ENCODE measurements at places on chromosomes 6 and 20. TPM values are rescaled to one million over a fixed set of nuclear protein-coding genes. Genes with fewer than 3 reads are reported as not detected.

- DNase-seq = no peak
These were observed 539.4 kb upstream of the JARID2 start for GRCh38 chr6:14706378-14706929.

GRCh38 chr20:12591949-12592470 is 416.8 kb upstream of the SPTLC3 start:
- DNase-seq = no peak

DNA sequence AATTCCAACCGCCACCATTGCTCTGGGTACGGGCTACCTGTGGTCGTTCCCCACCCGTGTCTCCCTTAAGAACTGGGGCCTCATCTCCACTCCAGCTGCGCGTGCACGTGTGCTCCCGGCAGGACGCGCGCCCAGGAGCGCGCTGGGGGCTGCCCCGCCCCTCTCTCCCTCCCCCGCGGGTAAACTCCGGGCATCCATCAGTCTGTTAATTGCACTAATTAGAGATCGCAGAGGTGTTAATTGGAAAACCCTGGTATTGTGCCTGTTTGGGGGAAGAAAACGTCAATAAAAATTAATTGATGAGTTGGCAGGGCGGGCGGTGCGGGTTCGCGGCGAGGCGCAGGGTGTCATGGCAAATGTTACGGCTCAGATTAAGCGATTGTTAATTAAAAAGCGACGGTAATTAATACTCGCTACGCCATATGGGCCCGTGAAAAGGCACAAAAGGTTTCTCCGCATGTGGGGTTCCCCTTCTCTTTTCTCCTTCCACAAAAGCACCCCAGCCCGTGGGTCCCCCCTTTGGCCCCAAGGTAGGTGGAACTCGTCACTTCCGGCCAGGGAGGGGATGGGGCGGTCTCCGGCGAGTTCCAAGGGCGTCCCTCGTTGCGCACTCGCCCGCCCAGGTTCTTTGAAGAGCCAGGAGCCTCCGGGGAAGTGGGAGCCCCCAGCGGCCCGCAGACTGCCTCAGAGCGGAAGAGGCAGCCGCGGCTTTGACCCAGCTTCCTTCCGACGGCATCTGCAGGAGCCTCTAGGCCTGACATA is 14.4 kb downstream of the FOXP4 start:
- no peak for DNase-seq

CCM2L gene
- not detected for total RNA-seq

GABRR1 gene
- total RNA-seq = not detected

GRCh38 chr6:169787797-169788196 is 36.4 kb downstream of the ERMARD start:
- DNase-seq = no peak

- DNase-seq = no peak
These were observed 30.1 kb downstream of the PIM1 start for GRCh38 chr6:37200085-37200484.

ULBP2 gene
- total RNA-seq = not detected

DNA sequence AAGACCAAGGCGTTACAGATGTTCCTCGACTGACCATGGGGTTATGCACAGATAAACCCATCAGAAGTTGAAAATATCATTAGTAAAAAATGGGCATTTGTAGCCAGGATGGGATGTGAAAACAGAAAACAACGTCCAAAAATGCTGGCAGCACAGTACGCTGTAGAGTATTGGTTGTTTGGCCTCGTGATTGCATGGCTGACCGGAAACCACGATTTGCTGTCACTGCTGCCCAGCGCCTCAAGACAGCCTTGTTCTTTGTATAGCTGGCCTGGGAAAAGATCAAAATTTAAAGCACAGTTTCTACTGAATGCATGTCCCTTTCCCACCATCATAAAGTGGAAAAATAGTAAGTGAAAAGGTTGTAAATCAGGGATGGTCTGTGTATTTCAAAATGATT is 41.9 kb downstream of the MTHFD1L start:
- DNase-seq = no peak

BPIFB2 gene
- not detected for total RNA-seq

CAGE1 gene
- 0.21 TPM for total RNA-seq

- no peak for DNase-seq
These were observed 3.1 kb downstream of the TRAPPC3L start for GRCh38 chr6:116542426-116542825.

- no peak for DNase-seq
These were observed 205.3 kb downstream of the EYA2 start for GRCh38 chr20:47099825-47100441.

DNA sequence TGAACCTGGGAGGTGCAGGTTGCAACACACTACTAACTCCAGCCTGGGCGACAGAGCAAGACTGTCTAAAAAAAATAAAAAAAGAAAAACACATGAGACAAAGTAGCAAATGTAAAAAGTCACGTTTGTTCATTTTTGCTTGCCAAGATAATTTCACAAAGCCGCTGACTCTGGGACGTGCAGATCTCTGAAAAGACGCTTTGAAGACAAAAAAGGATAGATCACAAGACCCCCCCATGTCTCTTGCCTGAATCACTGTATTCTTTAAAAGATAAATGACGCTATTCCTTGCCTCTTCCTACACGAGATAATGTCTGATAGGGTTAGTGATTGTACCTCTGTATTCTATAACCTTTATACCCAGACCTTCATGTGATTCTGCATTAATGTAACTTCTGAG is 23.3 kb upstream of the STXBP5 start:
- no peak for DNase-seq

GRCh38 chr20:14617123-14617522 is 279.7 kb upstream of the FLRT3 start:
- no peak for DNase-seq

- DNase-seq = no peak
These were observed 19.4 kb downstream of the CRYBG1 start for GRCh38 chr6:106379951-106380350.

CGAS gene
- 25.7 TPM for total RNA-seq

DNA sequence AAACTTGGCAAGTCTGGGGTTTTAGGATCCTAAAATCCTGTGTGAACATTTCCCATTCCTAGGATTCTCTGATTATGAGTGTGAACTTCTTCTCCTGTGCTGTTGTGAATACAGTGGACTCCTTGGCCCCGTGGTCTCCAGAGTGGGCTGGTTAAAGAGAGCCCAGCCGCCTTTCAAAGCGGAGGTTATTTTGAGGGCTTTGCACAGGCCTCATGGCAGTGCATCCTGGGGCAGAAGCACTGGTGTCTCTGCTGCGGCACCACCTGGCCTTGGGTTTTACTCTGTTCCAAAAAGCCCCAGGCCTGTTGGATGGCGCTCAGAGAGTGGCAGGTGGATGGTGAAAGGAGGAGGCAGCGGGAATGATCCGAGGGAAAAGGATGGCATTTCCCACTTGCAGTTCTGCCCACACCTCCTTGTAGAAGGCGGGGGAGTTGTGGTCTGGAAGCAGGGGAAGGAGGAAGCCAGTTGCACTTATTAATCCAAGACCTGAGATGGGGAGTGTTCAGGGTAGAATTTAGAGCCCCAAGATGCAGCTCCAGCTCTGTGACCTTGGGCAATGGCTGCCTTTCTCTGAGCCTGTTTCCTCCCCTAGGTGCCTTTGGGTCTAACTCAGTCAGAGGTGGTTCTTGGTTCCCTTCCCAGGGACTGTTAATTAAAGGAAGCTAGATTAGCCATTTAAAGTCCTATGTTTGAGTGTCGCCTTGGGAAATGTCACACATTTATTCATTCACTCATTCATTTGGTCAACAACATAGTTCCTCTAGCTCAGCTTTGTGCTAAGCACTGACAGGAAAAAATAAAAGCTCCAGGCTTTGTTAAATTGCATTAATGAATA is 22.4 kb downstream of the MMP24 start:
- DNase-seq = no peak

MAP7 gene
- 0.21 TPM for total RNA-seq

DNA sequence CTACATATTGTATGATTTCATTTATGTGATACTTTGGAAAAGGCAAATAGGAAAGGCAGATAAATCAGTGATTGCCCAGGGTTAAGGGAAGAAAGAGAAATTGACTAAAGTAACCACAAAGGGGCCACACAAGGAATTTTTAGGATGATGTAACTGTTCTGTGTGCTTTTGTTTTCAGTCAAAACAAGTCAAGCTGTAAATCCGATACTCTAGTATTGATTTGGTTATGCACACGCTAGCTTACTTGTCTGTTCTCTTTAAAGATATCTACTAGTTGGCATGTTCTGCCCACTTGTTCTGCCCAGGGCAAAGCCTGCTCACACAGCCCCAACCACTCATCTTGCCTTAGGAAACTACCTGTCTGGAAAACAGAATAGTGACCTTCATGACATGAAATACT is 6.4 kb downstream of the FBXL4 start:
- no peak for DNase-seq

All from GM12878 (cell line).